ENCODE measurements at places on chromosomes 13 and 19.

DNA sequence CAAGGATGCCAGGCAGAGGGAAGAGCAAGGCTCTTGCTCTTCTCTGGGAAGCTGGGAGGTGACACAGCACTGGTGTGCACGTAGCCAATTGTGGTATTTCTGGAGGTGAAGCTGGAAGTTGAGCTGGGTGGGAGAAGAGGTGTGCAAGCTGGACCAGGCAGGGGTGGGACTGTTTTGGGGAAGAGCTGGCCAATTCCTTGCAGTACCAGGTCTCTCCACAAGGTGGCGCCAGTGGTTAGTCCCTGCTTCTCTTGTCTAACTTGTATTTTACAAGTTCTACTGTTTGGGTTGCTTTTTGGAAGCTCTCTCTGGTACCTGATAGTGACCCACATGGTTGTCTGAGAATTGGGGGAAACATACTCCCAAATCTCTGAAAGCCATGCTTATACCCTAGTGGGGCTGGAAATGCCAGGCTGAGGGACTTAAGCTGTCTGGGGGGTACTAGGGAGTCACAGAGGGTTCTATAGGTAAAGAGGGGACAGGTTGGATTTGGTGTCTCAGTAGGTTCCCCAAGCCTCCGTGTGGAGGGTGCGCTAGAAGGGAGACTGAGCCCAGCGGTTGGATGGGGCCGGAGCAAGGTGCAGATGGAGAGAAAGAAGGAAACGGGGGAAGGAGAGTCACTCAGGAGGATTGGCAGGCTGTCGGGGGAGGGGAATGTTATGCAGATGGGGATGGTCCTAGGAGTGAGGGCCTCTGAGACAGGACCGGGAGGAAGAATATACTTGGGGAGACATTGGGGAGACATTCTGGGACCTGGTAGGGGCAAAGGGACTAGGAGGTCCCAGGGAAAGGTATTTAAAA is 3.0 kb downstream of the HPN start:
- peak; percentile 74 for DNase-seq

DNA sequence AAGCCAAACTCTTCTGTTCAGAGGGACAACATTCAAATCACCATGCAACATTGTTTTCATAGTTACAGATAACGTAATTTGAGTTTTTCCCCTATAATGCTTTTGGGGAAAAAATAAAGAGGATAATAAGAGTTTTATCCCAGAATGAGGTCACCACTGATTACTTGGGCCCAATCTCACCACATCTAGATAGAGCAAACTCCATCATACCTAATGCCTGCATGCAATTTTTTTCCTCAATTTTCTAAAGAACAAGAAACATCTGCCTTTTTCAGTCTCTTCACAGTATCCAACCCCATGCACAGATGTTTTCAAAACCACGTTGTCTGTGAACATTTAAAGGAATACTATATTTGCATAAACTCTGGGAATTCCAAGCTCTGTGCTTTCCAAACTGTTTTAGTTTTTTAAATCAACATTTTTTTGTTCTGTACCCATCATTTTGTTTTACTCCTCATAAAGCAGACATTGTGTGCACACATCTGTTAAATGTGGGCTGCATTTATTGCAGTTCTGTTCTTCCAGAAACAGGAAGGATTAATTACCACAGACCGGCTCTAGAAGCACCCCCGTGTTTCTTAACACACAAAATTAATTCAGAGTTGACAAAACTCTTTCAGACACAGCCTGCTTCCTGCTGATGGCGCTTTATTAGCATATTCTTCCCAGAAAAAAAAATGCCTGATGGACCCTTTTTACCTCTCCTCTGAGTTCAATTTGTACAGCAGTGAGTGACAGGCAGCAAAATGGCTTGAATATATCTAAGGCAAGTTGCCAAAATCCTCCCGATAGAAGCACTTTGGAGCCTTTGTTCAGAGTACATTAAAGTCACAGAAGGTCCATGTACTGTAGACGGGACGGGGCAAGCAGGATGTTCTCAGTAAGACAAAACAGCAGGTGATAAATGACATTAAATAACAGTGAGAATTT is 1171.9 kb downstream of the EFNB2 start:
- no peak for DNase-seq

- no peak for DNase-seq
Observed at GRCh38 chr13:104310861-104311260, 1244.6 kb upstream of the SLC10A2 start.

DNA sequence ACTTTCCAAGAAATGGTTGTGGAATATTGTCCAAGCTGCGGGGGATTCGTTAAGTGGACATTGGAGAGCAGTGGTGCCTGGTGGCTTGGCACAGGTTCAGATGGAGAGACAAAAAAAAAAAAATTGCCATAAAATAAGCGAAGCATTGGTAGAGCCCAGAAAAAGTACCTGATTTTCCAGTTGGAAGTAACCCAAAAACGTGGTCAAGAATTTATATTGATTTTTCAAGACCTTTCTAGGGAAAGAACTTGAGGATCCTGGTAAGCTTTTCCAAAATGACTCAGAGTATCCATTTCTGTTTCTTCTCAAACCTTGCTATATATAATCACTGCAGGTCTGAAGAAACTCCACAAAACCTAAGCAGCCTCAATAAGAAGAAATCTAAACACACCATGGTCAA is 94.6 kb downstream of the ING1 start:
- DNase-seq = no peak

GRCh38 chr13:69094485-69094884 is 1013.1 kb upstream of the ATXN8OS start:
- no peak for DNase-seq

- peak; percentile 4 for DNase-seq
Observed at GRCh38 chr19:46924874-46925547, 64.2 kb downstream of the ARHGAP35 start.

- DNase-seq = no peak
Observed at GRCh38 chr13:23323946-23324709, 109.4 kb downstream of the SACS start.

DNA sequence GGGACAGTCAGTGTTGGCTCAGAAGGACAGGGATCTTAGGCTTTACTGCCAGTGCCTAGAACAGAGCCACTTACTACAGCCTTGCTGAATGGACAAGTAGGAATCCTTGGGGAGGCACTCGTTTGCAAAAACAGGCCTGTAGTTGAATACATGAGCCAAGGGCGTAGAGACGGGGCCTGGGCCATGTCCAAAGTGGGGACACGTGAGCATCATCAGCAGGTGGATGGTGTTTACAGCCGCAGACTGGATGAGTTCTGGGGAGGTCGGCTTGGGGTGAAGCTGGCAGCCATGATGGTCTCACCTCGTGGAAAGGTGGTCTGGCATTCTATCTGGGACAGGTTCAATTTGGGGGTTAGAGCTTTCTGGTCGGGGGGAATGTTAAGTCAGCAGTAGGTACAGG is 17.5 kb downstream of the RYR1 start:
- no peak for DNase-seq

- DNase-seq = no peak
Observed at GRCh38 chr13:92097337-92097903, 699.0 kb downstream of the GPC5 start.

DNA sequence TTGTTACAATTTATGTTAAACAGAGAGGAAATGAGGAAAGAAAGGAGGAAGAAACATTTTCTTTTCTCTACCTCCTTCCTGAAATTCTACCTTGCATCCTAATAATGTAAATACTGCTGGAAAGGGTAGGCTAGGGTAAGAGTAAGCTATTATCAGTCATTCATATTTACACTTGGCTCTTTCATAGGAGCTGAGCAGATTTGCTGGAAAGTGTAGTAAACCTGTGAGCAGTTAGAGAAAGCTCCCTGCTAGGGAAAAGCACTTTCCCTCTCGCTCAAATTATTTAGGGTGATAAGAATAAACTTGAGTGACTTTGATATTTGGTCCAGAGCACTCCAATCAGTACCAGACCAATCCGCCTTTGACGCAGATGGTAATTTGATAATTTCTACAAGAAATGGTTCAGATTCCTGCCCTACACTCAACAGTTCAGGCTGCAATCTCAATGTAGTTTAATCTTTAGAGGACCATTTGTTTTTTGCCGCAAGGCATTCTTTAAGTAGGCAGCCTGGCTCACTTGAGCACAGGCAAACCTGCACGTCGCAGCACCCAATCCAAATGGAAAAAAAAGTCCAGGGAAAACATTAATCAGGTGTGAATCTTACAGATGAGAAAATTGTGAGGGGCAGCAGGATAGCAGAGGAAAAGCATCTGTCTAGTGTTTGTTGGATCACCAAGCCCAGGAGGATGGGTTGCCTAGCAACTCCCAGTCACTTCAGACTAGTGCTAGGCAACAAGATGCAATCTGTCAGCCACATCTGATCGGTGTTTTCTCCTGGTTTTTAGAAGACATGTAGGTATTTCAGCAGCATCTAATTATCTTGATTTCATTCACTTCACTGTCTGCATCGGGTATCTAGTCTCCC is 68.6 kb upstream of the KL start:
- no peak for DNase-seq

DNA sequence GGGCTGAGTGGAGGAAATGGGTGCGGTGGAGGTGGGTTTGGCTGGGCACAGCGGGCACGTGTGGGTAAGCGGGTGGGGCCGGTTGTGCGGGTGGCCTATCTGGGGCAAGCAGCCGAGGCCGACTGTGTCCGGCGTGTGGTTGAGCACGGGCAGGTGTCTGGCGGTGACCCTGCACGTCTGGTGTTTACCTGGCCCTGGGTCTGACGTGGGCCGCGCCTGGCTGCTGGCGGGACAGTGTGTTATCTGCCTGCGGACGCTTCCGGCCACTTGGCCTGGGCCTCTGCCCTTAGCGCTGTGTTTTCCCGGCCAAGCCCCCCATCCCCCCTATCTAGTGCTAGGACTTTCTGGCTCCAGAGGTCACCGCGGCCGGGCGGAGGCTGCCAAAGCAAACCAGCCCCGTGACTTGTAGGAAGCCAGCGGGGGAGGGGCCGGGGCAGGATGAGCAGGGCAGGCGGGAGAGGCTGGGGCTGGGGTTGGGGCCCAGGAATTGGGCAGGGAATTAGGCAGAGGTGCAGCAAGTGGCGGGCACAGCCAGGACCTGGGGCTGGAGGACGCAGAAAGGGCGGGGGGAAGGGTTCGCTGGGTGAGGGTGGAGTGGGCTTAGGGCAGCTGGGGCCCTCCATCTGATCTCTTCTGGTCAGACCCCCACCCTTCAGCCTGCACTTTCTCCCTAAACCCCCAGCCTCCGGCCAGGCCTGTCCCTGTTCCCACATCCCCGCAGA is 534 bp upstream of the HPN start:
- peak; percentile 37 for DNase-seq

GRCh38 chr13:108342369-108343289 is 73.1 kb downstream of the TNFSF13B start:
- DNase-seq = no peak

GRCh38 chr19:40754611-40755247 is 3.7 kb downstream of the SNRPA start:
- peak; percentile 76 for DNase-seq

DNA sequence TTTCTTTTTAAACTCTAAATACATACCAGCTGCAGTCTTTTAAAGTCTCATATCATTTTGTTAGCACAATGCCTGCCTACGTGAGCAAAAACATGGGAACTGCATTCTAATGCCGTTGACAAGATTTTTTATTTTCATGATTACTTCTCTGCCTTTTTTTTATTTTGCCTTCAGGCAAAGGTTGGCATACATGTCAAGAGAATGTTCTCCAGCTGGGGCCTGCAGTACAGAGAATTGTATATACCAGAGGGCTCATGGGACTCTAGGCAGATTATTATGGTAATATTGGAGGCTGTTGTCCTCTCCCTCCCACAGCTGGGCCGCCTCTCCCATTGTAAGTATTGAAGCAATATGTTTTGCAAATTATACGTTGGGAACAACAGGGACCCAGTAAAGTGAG is 53.9 kb upstream of the OBI1 start:
- DNase-seq = no peak

DNA sequence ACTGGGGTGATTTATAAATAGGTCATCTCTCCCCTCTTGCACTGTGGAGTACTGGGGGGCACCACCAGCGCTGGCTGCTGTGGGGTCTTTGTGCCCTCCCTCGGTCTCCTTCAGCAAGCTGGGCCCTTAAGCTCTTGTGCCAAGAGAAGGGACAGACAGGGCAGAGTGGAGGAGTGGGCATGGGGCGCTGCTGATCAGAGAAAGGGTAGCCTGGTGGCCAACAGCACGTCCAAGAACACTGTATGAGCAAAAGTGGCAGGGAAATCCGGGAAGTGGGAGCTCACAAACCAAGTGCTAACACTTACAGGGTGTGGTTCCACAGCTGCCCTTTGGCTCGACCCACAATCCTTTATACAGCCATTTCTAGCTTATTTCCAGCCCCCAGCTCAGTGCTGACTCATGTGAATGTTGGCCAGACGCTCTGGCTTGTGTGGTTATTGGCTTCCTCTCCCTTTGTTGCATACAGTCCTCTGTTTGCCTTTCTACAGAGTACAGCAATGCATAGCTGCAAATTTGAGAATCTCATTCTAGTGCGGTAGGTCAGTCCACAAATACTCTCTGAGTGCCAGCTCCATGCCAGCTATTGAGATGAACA is 298.8 kb downstream of the SHISA2 start:
- DNase-seq = no peak

DNA sequence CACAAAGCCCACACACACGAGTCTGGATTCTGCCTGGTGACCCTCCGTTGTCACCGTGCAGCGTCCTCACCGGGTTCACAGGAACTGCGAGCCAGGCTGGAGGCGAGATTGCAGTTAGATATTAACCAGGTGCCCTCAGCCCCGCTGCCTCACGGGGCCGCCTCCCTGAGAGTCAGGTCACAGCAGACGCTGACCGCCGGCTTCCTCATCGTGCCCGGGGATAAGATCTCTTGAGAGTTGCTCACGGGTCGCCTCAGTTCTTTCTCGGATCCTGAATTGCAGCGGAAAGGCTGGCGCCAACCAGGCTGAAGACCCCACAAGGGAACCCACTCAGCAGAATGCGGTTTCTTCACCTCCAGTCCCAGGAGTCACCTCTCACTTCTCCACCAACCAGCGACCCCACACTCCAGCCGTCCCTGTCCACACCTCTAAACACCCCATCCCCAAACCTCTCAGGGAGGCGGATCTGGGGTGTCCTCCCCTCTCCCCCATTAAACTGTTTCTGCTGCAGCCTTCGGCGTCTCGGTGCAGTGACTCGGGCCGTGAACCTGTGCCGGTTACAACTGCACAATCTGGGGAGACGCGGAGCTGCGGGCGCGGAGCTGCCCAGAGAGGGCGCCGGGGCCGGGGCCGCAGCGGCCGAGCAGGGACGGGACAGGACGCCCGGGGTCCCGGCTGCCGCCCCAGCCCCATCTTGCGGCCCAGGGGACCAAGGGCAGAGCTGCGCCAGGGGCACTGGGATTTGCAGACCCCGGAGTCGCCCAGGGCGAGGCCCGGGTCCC is 591 bp downstream of the ZNF823 start:
- DNase-seq = peak; percentile 44

DNA sequence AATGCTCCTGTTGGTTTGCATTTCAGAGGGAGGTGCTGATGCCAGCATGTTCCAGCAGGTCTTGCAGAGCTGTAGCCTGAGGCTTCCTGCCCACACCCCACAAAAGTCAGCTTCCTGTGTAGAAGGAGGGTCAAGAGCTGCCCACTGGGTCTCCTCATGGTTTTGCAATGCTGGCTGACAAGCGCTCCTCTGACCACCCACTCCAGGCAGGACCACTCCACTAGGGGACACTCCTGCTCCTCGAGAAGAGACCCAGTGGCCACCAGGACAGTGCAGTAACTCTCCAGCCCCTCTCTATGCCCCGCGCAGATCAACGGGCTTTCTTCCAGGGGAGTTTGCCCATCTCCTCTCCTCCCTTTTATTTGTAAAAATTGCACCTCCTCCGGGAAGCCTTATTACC is 72.9 kb upstream of the UQCRFS1 start:
- DNase-seq = no peak

GRCh38 chr19:1516395-1516753 is 3.6 kb upstream of the ADAMTSL5 start:
- no peak for DNase-seq

Measured in stimulated activated CD4-positive, alpha-beta T cell treated with anti-CD3 and anti-CD28 coated beads, Interleukin-2, amount 100 ng/mL, for 24 hours (primary cell).